Left kidney (tissue), 8 donors: ENCODE measurements at places on chromosomes 7 and 10.

DNA sequence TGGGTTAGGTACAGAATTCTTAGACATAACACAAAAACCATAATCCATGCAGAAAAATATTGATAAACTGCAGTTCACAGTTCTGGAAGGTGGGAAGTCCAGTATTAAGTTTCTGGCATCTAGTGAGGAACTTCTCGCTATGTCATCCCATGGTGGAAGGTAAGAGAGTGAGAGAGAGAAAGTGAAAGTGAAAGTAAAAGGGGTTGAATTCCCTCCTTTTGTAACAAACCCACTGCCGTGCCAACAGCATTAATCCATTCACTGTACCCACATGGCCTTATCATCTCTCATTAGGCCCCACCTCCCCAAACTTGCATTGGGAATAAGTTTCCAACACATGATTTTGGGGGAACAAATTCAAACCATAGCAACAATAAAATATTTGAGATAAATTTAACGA is 17.1 kb downstream of the ZNF485 start:
- peak; percentile 8 for DNase-seq

GRCh38 chr7:21172800-21173199 is 255.1 kb upstream of the SP4 start:
- DNase-seq = no peak

GRCh38 chr7:98603399-98603788 is 13.7 kb upstream of the NPTX2 start:
- DNase-seq = no peak

GRCh38 chr10:118776033-118776432 is 21.3 kb upstream of the CACUL1 start:
- DNase-seq = no peak

DNA sequence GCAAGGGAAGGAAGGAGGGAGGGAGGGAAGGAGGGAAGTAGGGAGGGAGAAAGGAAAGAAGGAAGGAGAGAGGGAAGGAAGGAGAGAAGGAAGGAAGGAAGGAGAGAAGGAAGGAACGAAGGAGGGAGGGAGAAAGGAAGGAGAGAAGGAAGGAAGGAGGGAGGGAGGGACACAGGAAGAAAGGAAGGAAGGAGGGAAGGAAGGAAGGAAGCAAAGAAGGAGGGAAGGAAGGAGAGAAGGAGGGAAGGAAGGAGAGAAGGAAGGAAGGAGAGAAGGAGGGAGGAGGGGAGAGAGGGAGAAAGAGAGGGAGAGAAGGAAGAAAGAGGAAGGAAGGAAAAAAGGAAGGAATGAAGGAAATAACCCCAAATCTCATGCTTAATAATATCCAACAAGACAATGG is 630.6 kb downstream of the GRID1 start:
- no peak for DNase-seq

DNA sequence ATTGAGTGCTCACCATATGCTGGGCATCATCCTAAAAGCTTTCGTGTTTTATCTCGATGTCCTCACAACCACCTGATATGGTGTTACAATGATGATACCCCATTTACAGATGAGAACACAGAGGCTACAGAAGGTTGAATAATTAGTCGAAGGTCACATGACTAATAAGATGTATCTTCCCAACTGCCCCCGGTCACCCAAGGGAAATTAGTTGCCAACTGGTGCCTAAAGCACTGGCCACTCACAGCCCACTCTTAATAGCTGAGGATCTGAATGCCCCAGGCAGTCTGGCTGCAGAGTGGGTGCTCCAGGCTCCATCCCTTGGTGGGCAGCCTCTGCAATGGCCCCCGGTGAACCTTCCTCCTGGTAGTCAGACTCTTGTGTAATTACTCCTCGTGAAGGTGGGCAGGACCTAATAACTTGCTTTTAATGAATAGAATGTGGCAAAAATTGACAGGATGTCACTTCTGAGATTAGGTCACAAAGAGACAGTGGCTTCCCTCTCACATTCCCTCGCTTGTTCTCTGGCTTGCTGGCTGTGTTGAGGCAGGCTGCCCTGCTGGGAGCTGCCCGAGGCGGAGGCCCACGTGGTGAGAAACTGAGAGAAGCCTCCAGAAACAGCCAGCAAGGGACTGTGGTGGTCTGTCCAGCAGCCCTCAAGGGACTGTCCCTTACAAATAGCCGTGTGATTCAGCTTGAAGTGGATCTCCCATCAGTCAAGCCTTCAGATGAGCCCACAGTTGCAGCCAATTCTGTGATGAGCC is 109.4 kb downstream of the ARHGAP22 start:
- no peak for DNase-seq

- DNase-seq = no peak
Measured at GRCh38 chr10:101601541-101601940, 13.4 kb downstream of the DPCD start.

DNA sequence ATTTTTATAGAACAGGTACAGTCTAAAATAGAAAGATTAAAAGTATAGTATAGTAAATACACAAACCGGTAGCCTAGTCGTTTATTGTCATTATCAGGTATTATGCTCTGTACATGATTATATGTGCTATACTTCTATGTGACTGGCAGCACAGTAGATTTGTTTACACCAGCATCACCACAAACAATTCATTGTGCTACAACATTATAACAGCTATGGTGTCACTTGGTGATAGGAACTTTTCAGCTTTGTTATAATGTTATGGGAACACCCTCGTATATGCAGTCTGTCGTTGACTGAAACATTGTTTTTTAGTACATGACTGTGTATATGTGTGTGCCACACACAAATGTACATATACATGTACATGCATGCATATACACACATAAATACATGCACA is 19.1 kb downstream of the ZNF365 start:
- DNase-seq = no peak

- no peak for DNase-seq
Measured at GRCh38 chr7:80770675-80771081, 132.2 kb downstream of the CD36 start.

GRCh38 chr10:31101123-31101522 is 69.5 kb upstream of the ZNF438 start:
- no peak for DNase-seq

- DNase-seq = no peak
Measured at GRCh38 chr10:89086801-89087521, 96.4 kb downstream of the FAS start.

GRCh38 chr7:9217204-9217603 is 783.8 kb downstream of the NXPH1 start:
- DNase-seq = no peak

DNA sequence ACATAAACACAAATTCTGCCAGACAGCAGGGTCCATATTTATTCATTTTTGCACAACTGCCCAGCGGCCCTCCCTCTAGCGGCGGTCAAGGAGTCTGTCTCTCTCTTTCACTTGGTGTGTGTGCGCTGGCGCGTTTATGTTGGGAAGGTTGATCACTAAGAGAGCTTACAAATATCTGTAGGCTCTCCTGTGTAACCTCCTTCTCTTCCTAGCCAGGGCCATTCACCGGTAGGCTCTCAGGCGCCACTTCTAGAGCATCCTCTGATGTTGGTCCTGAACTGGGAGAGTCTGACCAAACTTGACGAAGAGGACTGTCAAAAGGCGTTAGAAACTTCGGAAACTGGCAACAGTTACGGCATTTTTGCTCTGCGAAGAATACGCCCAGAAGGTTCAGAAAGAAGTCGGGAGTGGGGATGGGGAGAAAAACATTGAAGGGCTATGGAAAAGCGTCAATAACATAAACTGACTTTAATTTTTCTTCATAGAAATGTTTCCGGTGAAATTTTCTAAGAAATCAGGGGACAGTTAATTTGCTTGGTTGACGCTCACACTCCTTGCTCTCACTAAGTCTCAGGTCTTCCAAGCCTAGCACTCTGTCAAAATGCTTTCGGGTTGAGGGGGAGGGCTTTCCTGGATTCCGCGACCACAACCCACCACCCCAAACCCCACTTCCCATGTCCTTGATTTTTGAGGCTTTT is 731.1 kb downstream of the ZWINT start:
- peak; percentile 70 for DNase-seq

DNA sequence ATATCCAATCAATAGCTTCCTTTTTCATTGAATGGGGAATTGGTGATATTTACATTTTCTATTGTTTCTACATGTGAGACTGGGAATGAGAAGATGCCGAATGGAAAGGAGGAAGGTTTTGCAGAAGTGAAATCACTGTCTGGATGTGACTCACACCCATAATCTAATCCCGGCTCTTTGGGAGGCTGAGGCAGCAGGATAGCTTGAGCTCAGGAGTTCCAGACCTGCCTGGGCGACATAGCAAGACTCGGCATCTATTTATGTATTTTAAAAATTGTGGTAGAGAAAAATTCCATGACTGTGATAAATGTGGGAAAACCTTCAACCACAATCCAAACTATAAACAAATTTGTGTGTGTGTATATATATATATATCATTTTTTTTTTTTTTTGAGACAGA is 10.9 kb upstream of the FIS1 start:
- no peak for DNase-seq

DNA sequence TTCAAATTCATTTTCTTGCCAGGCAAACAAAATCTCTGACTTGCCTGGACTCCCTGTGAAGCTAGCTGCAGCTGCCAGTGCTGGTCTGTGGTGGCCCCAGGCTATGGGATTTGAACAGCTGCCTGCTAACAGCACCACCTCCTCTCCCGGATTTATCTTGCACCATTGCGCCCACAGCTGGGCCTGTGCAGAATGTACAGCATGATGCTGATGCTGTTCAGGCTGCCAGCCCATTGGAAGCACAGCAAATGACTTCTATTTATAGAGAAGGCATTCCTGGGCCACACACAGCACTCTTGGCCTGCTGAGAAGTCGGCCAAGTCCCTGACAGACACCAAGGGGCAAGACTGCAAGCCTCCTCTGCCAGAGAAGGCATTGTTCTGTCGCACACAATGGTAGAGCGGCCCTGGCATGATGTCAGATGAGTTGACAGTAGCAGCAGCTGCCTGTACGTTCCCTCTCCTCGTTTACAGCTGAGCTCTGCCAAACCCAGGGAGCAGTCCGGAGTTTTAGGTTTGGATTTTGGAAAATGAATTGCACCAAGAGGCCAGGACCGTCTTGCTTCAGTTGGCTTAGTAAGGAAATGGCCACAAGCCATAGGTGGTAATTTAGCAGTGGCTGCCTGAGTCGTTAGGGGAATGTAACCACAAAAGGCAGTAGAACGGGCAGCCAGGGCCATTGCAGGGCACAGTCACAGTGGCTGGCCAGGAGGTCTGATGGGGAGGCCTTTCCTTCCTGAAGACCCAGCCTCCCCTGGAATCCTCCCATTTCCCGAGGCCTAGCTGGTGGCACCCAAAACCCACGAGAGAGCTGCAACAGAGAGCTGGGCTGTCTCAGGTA is 38.5 kb downstream of the MTURN start:
- DNase-seq = no peak

GRCh38 chr7:92720604-92721350 is 115.6 kb downstream of the CDK6 start:
- no peak for DNase-seq

DNA sequence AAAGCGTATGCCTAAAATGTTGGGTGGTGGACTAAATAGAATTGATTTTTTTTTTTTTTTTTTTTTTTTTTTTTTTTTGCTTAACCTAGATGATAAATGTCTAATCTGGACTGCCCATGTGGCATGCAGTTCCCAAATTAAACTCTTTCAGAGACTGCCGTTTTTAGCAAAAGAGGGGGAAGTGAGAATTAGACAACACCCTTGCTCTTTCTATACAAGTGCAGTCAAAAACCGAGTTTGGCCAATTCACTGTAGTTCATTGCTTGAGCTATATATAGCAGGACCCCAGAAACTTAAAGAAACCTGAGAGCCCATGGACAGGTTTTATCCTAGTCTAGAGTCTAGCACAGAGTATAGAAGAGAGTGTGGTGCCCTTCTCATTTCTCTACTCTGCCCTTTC is 141.9 kb downstream of the GRM3 start:
- DNase-seq = no peak

GRCh38 chr10:16883084-16883483 is 65.9 kb upstream of the RSU1 start:
- DNase-seq = no peak

GRCh38 chr10:43076876-43077420 is at the start of gene RET:
TSS of gene RET (plus strand) at chr10:43077069. CDS start at chr10:43077259, 190 bp downstream.
- no peak for DNase-seq

DNA sequence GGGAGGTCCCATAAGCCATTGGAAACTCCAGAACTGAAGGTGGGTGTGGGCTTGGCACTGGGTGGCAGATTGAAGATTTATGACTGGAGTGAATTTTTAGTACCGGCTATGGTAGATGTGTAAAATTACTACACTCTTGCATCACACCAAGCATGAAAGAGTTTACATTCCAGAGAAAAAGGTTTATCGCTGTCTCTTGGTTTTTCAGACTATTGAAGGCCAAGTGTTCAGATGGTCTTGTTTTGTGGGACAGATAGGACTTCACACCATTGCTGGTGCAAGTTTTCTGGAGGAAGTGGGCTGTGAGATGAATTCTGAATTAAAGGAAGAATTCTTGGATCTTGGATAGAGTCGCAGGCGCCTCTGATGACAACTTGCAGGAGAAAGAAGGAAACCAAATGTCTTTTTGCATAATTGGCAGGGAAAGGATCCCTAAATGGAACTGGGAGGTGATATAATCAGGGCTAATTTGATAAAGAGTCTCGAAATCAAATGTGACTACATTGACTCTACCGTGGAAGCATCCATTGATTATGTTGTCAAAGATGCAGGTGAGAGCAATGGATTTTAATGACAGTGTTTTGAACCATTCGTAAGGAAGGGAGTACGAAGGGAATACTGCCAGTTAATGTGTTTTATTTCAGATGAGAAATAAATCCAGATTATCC is 14.2 kb upstream of the NMT2 start:
- DNase-seq = no peak

DNA sequence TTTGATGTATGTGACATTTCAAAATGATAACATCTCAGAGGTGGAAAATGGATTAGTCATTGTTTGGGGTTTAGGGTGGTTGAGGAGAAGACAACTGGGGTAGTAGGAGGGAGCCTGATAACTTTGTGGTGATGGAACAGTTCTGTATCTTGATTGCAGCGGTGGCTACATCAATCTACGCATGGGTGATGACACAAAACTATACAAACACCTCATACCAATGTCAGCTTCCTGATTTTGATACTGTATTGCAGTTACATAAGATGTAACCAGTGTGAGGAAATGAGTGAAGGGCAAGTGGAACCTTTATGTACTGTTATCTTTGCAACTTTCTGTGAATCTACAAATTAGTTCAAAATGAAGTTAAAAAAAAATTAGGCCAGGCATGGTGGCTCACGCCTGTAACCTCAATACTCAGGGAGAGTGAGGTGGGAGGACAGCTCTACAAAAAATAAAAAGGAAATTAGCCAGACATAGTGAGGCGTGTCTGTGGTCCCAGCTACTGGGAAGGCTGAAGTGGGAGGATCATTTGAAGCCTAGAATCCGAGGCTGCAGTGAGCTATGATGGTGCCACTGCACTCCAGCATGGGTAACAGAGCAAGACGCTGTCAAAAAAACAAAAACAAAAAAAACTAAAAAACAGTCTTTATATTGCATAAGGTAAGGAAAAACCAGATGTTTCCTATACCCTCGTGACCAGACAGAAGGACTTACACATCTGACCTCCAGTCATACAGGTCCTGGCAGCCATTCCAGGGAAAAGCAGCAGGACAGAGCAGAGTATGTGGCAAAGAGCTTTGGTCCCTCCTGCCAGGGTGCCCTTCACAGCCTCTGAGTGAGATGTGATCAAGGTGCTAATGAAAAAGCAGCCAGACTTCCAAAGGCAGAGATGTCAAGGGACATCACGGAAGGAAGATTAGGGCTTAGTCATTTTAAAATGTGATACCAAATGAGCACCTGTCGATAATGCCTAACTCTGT is 50.8 kb downstream of the CYTH3 start:
- DNase-seq = no peak
